ENCODE measurements at places on chromosomes 12 and 14. TPM values are rescaled to one million over a fixed set of nuclear protein-coding genes. Genes with fewer than 3 reads are reported as not detected.

GRCh38 chr12:92000597-92000996, 145.0 kb downstream of the BTG1 start:
- no peak for ATAC-seq

- ATAC-seq: peak; percentile 57
These were observed 158.4 kb downstream of the KLHL28 start for GRCh38 chr14:44803239-44803905.

GRCh38 chr12:124814741-124815613, 48.7 kb downstream of the SCARB1 start:
- no peak for ATAC-seq

LTBR gene
- total RNA-seq: 0.56 TPM

PTPRQ gene
- total RNA-seq: not detected

CDCA3 gene
- total RNA-seq: 86.9 TPM

GRCh38 chr12:103779410-103780092, 61.5 kb downstream of the NT5DC3 start:
- no peak for ATAC-seq
